ENCODE measurements at places on chromosomes 5 and 9.

- DNase-seq = no peak
Observed at GRCh38 chr9:71778085-71778484, 9.8 kb upstream of the CEMIP2 start.

GRCh38 chr5:79774171-79774854, 84.7 kb downstream of the CMYA5 start:
- no peak for DNase-seq

DNA sequence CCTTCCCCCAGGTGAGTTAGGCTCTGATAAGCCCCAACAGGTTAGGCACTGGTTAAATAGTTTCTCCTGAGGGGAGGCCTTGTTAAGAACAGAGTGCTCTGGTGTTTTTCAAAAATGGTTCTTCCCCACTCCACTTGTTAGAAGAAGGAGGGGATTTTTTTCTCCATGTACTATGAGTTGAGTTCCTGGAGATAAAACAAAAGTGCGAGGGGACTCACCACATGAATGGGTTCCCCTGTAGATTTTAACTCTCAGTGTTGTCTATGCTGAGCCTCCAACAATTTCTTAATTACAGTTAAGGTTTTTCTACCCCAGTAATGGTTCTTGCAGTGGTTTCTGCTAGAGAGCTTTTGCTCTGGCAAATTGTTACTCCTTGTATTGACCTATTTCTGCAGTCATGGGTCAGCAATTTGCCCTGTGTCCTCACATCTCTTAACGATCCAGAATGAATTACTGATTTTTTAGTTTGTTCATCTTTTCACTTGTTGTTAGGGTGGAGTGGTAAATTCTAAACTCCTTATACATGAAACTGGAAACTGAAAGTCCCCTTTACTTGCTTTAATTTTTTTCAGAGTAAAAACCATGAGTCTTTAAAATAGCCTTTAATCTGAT, 44.4 kb downstream of the SCAMP1 start:
- no peak for DNase-seq

GRCh38 chr5:125160787-125161502, 414.5 kb upstream of the ZNF608 start:
- DNase-seq = no peak

- no peak for DNase-seq
Observed at GRCh38 chr5:50958852-50959457, 292.5 kb downstream of the PARP8 start.

DNA sequence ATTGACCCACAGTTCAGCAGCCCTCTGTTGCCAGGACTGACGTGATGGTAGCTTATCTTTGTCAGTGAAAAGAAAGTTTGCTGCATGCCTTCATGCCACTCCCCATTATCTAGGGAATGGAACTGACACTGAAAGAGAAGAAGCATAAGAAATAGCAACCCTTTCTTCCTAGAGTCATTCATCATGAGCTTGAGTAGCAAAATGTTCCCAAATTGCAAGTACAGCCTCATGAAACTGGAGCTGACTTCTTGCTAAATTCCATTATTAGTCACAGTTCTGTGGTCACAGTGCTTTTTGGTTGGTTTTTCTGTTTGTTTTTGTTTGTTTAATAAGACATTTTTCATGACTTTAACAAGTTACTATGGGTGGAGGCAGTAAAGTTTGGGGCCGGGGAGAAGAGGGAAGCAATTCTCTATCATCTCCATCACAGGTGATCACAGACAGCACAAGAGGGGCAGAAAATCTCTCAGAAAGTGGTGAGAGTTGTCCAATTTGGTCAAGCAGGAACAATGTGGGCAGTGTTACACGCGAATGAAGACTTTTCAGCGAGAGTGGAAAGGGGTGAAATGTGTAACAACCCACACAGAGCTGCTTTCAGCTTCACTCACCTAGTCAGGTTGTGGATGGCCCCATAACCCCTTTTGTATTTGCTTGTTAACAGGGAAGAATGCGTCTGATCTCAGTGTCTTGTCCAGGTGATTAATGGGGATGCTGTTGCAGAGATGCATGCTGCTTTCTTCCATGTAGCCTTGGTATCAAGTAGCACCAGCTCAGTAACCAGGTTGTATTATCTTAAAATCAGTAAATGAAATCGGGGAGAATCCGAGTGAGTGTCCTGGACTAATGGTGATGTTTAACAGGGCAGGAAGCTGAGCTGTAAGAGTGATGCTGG, 440.4 kb downstream of the DMRT2 start:
- DNase-seq = no peak

- DNase-seq = no peak
Observed at GRCh38 chr9:104835161-104835560, 71.2 kb downstream of the NIPSNAP3B start.

- DNase-seq = no peak
Observed at GRCh38 chr5:68435611-68436010, 220.1 kb downstream of the PIK3R1 start.

DNA sequence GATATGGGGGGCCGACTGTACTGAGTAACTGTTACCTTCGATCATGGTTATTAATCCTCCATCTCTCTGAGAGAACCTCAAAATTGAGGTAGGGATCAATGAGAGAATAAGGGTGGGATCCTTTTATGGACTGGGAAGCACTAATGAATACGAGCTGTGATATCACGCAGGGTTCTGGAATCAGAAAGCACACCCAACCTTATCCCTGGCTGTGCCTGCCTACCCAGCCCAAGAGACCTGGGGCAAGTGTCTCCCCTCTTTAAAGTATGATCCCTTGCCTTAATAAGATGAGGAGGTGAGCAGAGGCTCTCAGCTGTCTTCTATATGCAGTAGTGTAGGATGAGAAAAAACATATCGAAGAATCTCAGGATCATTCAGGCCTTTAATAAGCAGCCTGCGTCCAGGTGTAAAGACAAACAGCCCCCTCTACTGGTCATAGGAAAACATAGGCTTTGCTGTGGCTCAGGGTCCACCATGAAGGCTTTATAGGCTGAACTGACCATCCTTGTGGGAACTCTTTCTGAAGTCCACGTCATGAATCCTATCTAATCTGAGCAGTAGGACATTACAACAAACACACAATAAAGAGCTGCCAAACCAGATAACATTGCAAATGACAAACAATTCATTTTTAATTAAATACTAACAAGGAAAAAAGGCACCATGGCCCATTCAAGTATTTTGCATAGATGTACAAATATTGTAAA, 16.8 kb downstream of the NIPAL4 start:
- DNase-seq = no peak

All from stimulated activated CD4-positive, alpha-beta T cell treated with anti-CD3 and anti-CD28 coated beads, Interleukin-15, amount 100 ng/mL, for 1 hour (primary cell).